ENCODE measurements at places on chromosomes 6 and 20. TPM values are rescaled to one million over a fixed set of nuclear protein-coding genes. Genes with fewer than 3 reads are reported as not detected.

Gene RSPO3
- 0.40 TPM for polyA plus RNA-seq

Gene MICAL1
- polyA plus RNA-seq = 14.9 TPM

Gene ADAM33
- polyA plus RNA-seq = 23.3 TPM

Gene COL12A1
- polyA plus RNA-seq = 134 TPM

Gene SNX21
- 18.2 TPM for polyA plus RNA-seq

Gene MYLK4
- polyA plus RNA-seq = 0.52 TPM

Gene PROKR2
- polyA plus RNA-seq = not detected

Gene LAMA2
- 67.6 TPM for polyA plus RNA-seq

Gene ASIP
- 57.1 TPM for polyA plus RNA-seq

Gene FOXC1
- 21.2 TPM for polyA plus RNA-seq

Gene BANF2
- polyA plus RNA-seq = not detected

Gene PRND
- polyA plus RNA-seq = 0.18 TPM

Gene QKI
- polyA plus RNA-seq = 93.4 TPM

Gene TBXT
- not detected for polyA plus RNA-seq

Gene OR12D1
- not detected for polyA plus RNA-seq

Gene SLC22A23
- polyA plus RNA-seq = 4.2 TPM

Gene KIF13A
- 18.4 TPM for polyA plus RNA-seq

Gene SMOC2
- 134 TPM for polyA plus RNA-seq

Gene CRYBG1
- polyA plus RNA-seq = 5.3 TPM

Gene TPD52L2
- 78.9 TPM for polyA plus RNA-seq

Gene TSPO2
- polyA plus RNA-seq = not detected

Gene RPN2
- 83.4 TPM for polyA plus RNA-seq

Gene RGL2
- 26.9 TPM for polyA plus RNA-seq

Gene PARD6B
- 0.91 TPM for polyA plus RNA-seq

Gene SPATA25
- 7.1 TPM for polyA plus RNA-seq
